HCT116 (cell line): ENCODE measurements at places on chromosomes 1 and 21.

DNA sequence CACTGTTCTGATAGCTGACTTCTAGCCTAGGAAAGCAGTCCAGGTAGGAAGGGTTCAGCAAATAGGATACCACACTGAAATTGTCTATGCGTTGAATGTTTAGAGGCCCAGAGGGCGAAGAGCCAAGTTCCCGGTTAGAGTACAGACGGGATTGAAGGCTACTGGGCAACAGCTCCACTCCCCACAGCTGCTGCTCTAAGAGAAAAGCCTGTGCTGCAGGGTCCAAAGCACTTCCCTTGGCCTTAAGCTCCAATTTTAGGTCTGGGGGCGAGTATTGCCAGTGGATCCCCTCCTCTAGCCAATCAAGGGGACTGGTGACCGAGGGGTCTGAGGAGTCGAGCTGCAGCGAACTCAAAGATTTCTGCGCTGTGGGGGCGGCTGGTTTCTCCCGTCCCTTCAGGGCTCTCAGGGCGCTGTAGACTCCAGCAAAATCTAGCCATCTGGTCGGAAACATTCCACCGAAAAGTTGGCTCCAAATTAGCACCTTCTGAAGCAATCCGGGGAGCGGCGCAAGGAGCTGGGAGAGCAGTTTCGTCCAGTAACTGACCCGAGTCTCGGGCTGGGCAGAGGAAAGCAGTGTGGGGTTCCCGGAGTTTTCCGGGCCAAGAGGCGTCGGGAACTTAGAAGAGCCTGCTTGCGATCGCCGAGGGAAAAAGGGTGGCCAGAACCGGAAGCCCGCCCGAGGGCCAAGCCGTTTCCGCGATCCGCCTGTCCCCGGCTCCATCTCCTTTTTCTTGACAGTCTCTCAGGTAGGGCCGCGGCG lies 748 bp downstream of the PPP1R15B start:
- DNase-seq, result no peak

DNA sequence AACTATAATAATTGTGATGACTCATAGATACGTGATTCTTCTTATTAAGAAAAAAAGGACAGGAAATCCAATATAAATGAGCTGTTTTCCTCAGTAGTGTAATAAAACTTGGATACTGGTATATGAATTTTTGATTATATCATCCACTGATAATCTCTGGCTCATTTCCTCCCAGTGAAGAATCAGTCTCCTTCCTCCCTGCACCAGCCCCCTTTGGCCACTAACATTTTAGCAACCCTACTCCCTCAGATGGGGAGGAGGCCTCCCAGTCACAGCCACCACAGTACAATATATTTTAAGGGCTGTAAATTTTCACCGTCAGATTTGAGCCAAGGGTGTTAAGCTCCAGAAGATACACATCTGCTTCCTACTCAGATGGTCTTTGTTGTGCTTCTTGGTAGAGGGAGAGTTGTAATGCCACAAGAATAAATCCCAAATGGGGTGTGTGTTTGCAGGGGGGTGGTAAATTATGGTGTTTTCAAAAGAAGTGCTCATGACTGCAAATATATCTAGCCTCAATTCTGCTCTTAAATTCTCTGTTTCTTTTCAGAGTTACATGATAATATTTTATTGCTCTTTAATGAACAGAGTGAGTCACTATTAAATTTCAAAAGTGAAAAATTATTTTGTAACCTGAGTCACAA lies 153.5 kb downstream of the HLX start:
- no peak for DNase-seq

DNA sequence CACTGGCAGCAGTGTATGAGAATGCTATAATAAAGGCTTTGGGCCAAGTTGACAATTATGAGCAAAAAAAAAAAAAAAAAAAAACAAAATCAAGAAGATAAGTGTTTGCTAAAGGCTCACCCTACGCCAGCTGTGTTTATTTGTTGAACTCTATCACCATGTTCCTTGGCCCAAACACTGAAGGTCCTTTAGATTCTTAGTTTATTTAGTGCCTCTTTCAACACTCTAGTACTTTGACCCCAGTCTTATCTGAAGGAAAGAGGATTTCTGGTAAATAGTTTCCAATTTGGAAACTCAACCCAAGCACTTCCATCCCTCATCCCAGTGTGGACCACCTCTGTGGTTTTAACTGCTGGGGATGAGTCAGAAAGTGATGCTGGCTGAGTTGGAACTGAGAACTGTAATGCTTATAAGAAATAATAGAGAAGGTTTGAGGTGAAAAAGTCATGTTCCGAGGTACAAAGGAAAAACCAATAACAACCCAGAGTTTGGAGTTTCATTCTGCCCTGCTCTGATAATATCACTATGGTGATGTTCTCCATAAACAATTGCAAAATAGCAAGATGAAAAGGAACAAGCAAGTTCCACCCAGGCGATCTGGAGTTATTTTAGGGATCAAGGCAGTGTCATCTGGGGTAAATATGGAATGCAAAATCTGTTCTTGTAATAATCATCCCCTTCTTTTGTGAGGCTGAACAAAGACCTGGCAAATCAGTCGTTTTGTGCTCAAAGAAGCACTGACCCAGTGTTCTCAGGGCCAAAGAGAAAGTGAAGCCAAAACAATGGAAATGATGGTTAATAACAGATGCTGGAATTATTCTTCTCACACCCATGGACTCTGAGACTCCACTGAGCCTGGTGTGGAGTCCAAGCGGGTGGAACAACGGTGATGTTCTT lies 19.7 kb upstream of the CAPZB start:
- DNase-seq, result no peak

DNA sequence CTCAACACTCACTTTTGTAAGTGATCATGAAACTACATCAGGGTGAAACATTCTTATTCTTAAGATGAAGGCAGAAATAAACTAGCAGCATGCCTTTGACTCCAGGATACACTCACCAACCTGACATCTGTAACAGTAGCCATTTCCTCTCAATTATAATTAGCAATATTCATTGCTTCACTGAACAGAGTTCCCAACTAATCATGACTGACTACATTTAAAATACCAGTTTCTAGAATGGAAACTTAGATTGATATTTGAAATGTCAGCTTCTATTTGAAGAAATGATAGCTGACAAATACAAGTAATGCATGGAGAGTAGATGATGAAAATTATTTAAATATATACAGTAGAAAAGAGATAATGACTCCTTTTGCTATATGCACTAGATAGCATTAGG lies 1023.8 kb downstream of the MRPL39 start:
- no peak for DNase-seq

DNA sequence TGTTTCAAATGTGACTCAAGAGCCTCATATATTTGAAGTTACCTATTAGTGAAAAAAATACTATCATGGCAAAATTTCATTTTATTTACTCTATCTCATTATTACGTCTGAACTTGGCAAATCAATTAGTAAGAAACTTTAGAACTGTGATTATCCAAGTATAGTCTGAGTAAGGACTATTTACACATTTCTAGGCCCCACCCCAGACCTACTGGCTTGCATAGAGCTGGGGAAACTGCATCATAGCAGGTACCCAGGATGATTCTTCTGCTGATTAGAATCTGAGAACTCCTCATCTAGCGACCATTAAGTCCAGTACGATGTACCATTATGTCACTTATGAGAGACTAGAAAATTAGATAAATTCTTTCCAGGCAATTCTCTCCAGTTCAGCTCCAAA lies 20.1 kb downstream of the MCOLN3 start:
- no peak for DNase-seq

GRCh38 chr1:33715195-33715811 lies 148.6 kb upstream of the HMGB4 start:
- DNase-seq, result no peak

- no peak for DNase-seq
Measured at GRCh38 chr1:66690666-66691381, 61.4 kb upstream of the DYNLT5 start.

- DNase-seq, result no peak
Measured at GRCh38 chr1:17425806-17426600, 13.5 kb downstream of the RCC2 start.

- DNase-seq, result no peak
Measured at GRCh38 chr1:62177621-62178020, 17.0 kb upstream of the L1TD1 start.

- DNase-seq, result no peak
Measured at GRCh38 chr1:4797016-4797410, 142.6 kb downstream of the AJAP1 start.

- no peak for DNase-seq
Measured at GRCh38 chr1:168468042-168468809, 75.6 kb downstream of the XCL2 start.

DNA sequence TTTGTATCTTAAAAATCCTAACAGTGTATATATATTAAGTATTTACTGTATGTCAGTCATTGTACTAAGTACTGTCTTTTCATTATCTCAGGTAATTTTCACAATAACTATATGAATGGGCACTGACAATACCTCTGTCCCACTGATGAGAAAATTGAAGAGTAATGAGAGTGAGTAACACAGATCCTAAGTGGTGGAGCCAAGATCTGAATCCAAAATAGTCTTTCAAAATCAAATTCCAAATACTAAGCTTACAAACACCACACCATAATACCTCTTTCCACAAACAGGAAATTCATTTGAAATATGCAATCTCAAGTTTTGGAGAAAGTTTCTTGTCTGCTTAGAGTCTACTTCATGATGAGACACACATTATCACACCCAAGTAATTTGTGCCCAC lies 105.9 kb upstream of the EDEM3 start:
- no peak for DNase-seq

DNA sequence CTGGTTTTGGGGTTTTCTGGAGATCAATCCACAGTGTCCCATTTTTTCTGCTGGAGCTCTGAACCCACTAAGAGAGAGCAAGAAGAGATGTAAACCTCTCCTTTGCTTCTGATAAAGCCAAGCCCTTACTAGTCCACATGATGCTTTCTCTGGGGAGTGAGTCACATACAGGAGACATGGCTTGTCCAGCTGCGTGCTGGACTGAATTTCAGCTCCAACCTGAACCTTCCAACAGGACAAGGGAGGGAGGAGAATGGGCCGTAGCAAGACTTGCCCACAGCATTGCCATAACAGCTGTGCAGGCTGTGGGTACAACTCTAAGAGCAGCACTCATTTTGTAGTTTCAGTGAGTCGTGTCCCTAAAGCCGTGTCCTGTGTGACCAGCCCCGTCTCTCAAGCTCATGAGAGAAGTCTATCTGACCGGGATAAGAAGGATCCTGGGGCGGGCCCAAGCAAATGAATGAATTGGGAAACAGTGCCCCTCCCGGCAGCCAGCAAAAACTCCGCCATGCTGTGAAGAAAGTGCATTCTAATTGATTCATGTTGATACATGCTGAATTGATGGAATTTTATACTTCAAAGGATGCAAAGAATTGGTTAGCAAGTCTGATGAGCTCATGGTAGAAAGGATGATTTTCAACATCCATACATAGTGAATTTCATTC lies 195.2 kb downstream of the GABPA start:
- no peak for DNase-seq

- DNase-seq, result no peak
Measured at GRCh38 chr1:229948438-229948837, 118.6 kb upstream of the GALNT2 start.

GRCh38 chr1:212214325-212214724 lies 70.9 kb upstream of the PPP2R5A start:
- DNase-seq, result no peak

GRCh38 chr21:42466700-42467099 lies 29.3 kb downstream of the RSPH1 start:
- DNase-seq, result no peak

- no peak for DNase-seq
Measured at GRCh38 chr1:245717611-245718010, 562.8 kb downstream of the KIF26B start.

- no peak for DNase-seq
Measured at GRCh38 chr21:45055861-45056260, 18.5 kb upstream of the ADARB1 start.

DNA sequence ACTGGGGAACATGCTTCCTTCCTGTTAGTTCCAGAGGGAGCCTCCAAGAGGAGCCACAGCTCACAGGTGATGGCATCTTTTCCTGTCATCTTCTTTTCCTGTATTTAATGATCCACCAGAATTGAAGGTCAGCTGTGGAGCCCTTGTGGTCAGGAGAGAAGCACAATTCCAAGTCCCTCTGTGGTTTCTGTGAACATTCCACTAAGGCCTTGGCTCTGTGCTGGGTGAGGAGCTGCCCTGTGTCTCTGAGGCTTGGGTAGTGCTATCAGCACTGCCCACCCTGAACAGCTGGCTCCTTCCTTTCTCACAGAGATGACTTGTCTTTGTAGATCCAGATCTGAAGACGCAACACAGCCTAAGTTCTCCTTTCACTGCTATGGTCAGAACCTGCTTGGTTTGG lies 141.9 kb upstream of the MAP1LC3C start:
- DNase-seq, result no peak

- no peak for DNase-seq
Measured at GRCh38 chr1:917466-918091, 6.1 kb upstream of the SAMD11 start.

- peak; percentile 68 for DNase-seq
Measured at GRCh38 chr1:33349778-33350610, 29.1 kb upstream of the A3GALT2 start.

- DNase-seq, result no peak
Measured at GRCh38 chr1:212228591-212229119, 56.6 kb upstream of the PPP2R5A start.

DNA sequence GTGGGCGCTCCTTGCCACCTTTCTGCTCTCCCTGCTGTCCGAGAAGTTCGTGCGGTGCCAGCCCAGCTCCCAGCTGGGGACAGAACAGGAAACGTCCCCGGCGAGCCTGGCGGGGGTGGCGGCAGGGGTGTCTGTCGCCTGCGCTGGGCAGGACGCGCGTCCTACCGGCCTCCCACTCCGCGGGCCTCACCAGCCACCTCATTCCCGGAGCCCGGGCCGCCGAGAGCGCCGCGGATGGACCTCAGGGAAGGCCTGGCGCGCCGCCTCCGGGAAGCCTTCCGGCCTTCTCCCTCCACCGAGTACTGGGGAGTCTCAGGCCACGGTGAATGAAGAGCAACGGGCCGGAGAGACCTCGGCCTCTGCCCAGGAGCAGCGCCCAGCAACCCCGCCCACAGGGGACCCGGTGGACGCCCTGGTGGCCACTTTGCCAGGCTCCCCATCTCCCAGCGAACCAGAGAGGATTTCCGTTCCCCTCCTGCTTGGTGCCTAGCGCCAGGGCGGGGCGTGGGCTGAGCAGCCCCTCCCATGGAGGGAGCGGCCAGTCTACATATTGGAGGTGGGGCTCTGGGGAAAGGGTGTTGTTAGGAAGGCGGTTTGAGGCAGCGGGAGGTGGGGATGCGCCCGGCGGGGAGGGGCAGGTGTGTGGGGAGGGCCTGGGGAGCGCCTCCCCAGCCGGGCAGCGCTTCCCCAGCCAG lies 9.5 kb upstream of the TNFRSF14 start:
- DNase-seq, result peak; percentile 85

GRCh38 chr21:41374867-41375533 lies 13.2 kb downstream of the MX2 start:
- DNase-seq, result no peak

GRCh38 chr1:204368996-204369726 lies 9.4 kb upstream of the PLEKHA6 start:
- DNase-seq, result no peak
